ENCODE measurements at places on chromosomes 2 and 18.
A peak's percentile ranks its signal among the peaks of the same experiment; 100 is the strongest.

DNA sequence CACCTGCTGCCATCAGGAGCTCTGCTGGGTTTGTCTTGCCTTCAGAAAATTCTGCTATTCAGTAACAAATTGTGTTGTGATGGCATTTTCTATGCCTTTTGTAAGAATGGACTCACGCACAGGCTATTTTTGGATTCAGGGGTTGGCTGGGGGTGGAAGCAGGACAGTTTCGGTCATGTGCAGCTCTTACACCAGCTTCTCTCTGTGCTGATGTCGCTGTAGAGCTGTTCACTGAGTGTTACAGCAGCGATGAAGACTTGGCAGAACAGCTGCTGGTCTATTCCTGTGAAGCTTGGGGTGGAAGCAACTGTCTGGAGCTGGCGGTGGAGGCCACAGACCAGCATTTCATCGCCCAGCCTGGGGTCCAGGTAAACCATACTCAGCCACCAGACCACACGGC is 49.2 kb downstream of the TRPM8 start:
- no peak for DNase-seq

- DNase-seq, result no peak
Measured at GRCh38 chr2:80022018-80022417, 282.5 kb downstream of the LRRTM1 start.

DNA sequence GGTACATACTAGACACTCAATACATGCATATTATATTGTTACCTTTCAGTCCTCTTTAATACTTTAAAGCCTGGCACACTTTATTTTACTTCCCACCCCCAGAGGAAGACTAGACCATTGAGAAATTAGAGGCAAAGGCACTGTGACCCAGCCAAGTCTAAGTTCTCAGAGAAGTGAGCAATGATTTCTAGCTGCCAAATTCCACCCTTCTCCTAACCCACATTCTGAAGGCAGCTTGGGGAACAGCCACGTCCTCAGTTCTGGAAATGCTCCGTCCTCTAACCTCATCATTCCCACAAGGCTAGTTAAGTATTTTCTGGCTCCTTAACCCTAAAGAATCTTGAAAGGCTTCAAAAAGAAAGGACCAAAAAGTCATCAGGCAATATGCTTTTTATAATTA is 86.6 kb downstream of the COL5A2 start:
- DNase-seq, result peak; percentile 10

DNA sequence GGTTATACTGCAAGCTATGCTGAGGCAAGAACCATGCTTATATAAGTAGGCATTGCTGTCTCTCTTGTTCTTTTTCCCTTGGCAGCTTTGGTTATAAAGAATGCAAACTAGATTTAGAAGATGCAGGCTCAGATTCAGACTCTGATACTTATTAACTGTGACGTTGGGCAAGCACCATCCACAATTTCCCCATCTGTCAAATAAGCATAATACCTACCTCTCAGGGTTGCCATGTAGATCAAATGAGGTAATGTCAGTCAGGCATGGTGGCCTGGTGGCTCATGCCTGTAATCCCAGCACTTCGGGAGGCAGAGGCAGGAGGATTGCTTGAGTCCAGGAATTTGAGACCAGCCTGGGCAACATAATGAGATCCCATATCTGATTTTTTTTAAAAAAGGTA is 21.7 kb downstream of the ITGAV start:
- no peak for DNase-seq

DNA sequence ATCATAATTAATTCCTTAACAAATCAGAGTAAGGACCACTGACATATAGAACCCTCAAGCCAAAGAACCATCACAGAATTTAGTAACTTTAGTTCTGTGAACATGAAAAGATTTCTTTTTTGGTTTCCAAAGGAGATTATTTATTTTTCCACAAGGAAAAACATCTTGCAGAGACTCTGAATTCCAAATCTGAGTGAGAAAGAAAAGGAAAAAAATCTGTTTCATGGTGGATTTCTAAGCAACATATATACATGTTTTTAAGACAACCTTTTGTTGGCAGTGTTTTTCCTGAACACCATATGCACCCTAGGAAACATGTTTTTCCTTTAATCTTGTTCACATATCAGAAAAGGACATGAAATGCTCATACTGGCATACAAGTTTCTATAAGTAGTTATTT is 149.8 kb downstream of the AGPS start:
- DNase-seq, result no peak

DNA sequence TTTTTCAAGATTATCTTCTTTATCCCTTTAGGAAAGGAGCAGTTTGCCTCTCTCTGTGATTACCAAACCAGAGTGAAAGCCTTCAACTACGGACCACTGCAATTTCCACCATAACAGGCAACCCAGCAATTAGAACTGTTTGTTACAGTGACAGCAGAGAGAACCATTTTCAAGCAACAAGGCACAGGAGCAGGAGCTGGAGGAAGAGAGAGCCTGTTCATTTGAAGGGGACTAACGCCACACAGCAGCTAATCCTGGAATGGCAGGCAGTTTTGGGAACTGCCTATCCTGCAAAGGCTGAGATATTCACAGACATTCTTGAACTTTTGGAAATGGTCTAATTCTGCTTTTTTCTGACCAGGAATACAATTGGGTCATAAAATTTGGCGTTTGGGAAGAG is 1541.9 kb upstream of the PIK3C3 start:
- no peak for DNase-seq

- no peak for DNase-seq
Measured at GRCh38 chr2:165660361-165660760, 133.7 kb downstream of the GALNT3 start.

DNA sequence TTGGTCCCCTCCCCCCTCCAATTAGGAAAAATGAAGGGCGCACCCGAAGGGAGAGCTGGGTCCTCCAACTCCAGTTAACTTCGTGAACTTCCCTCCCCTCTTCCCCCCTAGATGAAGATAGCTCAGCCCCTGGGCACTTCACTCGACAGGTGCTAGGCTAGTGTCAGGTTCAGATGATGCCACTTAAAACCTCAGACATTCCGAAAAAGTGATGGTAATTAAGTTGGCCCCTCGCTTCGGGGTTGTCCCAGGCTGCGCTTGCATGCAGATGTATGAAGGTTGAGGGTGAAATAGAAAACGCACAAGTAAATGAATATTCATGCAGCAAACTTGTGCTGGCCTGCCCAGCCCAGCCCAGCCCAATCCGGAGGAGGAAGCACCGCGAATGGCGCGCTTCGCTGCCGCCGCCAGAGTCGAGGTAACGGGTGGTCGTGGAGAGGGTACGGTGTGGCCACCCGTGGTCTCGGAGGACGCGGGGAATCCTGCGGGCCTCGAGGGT is 3.0 kb upstream of the GBX2 start:
- no peak for DNase-seq

- no peak for DNase-seq
Measured at GRCh38 chr18:7737550-7737949, 170.4 kb downstream of the PTPRM start.

GRCh38 chr2:180473456-180473855 is 466.4 kb upstream of the CWC22 start:
- no peak for DNase-seq

DNA sequence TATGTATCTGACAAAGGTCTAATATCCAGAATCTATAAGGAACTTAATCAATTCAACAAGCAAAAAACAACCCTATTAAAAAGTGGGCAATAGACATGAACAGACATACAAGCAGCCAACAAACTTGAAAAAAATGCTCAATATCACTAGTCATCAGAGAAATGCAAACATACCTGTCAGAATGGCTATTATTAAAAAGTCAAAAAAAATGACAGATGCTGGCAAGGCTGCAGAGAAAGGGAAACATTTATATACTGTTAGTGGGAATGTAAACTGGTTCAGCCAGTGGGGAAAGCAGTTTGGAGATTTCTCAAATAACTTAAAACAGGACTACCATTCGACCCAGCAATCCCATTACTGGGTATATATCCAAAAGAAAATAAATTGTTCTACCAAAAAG is 21.6 kb downstream of the SESTD1 start:
- no peak for DNase-seq

DNA sequence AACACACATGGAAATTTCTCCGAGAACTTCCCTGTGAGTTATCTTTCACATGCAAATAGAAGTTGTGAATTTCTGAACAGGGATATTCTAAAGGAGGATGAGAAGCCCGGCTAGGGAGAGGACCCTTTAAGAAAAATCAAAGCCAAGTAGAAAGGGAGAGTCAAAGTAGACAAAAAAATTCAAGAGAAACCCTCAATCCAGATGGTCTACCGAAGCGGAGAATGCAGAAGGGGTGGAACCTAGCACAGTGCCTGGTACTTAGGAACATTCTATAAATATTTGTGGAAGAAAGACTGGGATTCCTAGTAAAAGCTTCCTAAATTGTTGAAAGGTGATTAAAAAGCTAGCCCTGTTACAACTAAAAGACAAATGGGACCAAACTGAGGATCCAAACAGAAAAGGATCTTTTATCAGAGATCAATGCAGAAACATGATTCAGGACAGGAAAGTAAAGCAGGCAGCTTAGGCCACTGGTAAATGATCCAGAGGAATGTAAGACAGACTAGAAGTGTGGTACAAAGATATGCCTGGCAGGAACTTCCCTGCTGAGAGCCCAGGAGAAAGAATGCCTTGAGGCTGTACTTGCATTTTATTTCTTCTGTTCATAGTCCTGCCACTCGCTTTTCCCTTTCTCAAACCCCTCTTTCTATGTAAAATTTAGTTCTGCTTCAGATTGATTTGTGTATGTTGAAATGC is 19.5 kb upstream of the GLS start:
- DNase-seq, result no peak

DNA sequence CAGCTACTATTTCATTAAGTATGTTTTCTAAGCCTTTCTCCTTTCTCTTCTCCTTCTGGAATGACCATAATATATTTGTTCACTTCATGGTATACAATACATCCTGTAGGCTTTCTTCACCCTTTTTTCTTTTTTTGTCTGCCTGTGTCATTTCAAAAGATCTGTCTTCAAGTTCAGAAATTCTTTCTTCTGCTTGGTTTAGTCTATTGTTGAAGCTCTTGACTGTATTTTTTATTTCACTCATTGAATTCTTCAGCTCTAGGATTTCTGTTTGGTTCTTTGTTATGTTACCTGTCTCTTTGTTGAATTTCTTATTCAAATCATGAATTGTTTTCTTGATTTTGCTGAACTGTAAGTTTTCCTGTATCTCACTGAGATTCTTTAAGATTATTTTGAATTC is 109.9 kb downstream of the TMEM131 start:
- DNase-seq, result no peak

- DNase-seq, result no peak
Measured at GRCh38 chr18:78566720-78567119, 412.9 kb upstream of the SALL3 start.

DNA sequence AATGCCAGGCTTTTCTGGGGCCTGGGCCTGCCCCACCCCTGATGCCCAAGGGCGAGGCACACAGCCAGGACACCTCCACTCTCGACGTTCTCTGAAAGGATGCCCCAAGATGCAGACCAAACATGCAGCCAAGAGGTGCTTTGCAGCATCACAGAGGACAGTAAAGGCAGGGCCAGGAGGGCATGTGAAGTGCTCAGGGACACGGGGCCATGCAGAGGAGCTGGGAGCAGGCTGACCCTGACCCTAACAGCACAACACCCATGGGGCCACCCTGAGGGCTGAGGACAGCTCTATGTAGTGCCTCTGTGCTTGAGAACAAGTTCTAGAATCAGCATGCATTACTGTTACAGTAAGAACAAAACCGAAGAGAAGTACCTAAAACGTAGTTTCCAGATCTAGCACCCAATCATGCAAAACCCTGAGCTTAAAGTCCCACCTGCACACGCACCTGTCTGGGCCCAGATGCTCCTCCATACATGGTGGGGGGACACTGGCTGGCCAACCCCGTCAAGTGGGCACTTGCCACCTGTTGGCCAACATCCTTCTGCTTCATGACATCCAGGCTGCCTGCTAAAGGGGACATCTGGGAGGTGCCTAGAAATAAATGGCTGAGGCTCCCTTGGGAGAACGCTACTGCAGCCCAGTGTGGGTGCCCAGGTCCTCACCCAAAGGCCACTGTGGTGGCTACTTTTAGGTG is 15.4 kb downstream of the HS6ST1 start:
- no peak for DNase-seq
